ENCODE measurements at places on chromosomes 4 and X.

DNA sequence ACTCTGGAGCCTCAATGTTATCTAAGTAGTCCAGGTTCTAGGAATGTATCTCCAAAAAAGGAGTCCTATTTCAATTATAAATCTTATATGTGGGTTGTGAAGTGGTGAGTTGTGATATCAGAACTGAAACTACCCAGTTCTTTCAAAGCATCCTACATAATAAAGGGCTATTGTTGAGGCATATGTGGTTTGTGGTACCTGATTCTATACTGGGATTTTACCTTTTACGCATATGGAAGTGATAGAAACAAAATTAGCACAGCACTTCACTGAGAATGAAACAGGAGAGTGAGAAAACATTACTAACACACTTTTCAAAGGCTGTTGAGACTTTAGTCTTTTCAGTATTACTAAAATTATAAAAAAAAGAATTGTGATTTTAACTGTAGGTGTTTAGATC lies 417.7 kb upstream of the GALNT7 start:
- no peak for DNase-seq

GRCh38 chr4:86108137-86108536 lies 251.7 kb downstream of the MAPK10 start:
- no peak for DNase-seq

- DNase-seq: no peak
These were observed 208.7 kb downstream of the CHIC2 start for GRCh38 chr4:53855581-53856250.

DNA sequence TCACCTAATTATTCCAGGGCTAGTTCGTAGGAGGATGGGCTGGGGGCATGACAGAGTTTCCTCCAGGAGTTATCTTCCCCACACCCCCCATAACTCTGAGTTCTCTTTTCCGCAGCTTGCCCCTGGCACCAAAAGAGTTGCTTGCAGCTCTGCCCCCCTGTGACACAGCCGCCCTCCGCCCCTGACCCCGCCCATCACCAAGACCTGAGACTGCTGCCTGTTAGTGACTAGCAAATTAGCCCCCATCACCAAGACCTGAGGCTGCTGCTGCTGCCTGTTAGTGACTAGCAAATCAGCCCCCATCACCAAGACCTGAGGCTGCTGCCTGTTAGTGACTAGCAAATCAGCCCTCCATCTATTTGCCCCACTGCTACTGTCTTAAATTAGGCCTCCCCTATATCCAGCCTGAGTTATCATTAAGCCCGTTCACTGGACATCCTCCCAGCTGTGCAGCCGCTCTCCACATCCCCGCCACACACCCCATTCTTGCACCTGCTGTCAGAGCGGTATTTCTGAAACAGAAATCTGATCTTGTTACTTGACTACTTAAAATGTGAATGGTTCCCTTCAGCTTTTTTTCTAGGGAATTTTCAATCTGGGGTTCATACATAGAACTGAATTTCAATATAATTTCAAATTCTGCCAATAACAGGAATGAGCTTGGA lies 1.5 kb upstream of the PAPSS1 start:
- no peak for DNase-seq

GRCh38 chr4:113641025-113641431 lies 120.5 kb downstream of the CAMK2D start:
- no peak for DNase-seq

GRCh38 chr4:87938746-87939145 lies 36.8 kb upstream of the SPP1 start:
- DNase-seq: no peak

DNA sequence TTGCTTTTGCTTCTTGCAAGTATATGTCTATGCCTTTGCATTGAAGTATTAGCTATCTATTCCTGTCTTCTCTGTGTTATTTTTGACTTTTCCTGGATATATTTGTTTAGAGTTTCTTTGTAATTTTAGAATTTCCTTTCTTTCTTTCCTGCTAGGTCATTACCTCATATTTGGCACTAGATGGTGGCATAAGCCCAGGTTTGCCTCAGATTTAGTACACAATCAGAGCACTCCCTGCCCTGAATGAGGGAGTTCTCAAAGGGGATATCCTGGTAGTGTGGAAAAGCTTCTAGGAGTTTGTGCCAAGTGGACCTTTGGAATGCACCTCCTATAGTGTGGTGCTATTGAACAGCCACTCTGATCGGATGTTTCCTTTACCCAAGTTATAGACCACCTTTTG lies 181.6 kb downstream of the UGT8 start:
- DNase-seq: no peak

DNA sequence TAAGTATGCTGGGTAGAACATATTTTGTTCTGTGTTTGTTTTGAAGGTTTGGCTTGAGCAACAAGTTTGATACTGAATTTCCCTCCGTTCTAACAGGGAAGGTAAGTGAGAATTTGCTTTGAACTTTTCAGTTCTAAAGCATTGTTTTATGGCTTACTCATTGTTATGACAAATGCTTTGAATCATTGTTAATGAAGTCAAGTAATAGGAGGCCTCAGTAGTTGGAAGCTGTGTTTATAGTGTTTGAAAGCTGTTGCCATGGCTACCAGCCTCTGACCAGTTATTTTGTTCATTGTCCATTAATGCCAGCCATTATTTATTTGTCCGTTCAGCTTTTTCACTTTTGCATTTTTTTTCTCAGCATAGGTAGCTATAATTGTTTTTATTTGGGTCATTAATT lies 14.4 kb downstream of the CHIC1 start:
- no peak for DNase-seq

- DNase-seq: no peak
These were observed 134.8 kb downstream of the FRYL start for GRCh38 chr4:48645225-48645794.

- no peak for DNase-seq
These were observed 130.5 kb downstream of the TENT5D start for GRCh38 chrX:80550722-80551121.

DNA sequence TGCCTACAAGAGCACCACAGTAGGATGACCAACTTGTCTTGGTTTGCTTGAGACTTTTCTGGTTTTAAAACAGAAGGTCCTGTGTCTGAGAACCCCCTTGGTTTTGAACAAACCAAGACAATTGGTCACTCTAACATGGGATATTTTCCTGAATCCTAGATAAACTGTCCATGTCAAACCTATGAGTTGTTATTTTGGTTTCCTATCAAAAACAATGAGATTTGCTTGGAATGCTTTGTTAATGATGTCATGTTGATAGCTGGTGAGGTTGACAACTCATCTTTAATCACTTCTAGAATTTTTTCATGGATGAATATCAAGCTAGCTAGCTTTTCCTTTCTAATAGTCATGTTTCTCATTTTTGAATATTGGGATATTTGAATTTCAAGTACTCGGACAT lies 518.3 kb upstream of the ARX start:
- DNase-seq: no peak

- no peak for DNase-seq
These were observed 64.2 kb upstream of the MSANTD1 start for GRCh38 chr4:3184725-3185124.

DNA sequence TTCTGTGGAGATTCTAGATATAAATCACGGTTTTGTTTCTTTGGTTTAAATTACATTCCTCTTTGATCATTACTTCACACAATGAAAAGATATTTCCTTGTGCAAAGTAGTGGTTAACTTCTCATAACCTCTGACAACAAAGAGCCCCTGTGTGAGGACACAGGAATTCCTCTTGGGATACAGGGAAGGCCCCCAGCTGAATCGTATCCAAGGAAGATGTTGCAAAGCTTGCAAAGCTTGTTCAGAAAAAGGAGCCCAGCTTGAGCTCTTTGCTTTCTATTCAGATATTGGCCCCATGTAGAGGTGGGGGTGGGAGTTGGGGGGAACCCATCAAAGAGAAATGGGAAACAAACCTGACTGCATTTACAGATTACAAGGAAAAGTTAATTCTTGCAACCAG lies 145.7 kb downstream of the RELL1 start:
- no peak for DNase-seq

GRCh38 chrX:25925946-25926345 lies 212.2 kb upstream of the MAGEB18 start:
- DNase-seq: no peak

DNA sequence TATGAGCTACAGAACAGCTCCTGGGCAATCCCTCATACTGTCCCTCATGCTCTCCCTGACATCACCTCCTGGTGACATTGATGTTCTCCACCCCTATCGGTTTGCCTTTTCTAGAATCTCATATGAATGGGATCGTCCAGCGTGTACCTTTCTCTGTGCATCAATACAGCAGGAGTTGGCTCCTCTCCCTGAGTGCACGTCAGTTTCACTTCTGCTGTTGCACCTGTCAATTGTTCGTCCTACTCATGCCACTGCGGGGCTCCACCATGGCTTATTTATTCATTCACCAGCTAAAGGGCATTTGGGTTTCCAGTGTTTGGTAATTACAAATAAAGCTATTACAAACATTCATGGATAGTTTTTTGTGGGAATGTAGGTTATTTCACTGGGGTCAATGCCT lies 269.1 kb upstream of the ZFP42 start:
- no peak for DNase-seq

DNA sequence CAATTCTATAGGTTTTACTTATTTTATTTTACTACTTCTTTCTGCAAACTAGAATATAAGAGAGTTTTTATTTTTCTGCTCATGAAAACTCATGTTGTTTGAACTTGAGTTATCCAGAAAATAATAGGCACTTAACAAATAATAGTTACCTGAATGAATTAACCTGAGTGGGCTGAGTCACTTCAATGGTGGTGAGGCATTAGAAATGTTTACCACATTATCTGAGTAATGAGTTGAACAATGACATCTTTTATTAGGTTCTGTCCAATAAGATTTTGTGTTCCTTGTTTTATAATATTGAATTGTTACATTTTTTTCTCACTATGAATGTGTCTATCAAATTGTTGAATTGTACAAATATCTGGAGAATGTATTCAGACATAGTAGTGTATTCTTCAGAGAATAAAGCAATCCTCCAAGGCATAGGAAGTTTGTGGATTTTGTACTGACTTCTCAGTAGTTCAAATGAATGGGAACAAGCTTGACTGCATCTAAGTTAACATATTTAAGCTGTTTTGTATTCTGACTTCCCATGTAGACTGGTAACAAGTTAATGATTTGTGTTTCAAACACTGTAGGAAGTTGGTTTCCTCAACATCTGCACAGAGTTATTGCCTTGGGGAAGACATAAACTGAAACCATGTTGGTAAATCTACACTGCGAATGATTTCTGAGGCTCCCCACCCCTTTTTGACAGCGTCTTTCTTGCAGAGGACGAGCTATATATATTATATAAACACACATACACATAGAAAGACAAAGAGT lies 1808.9 kb upstream of the TENM3 start:
- no peak for DNase-seq

GRCh38 chr4:40186665-40187014 lies 10.2 kb upstream of the RHOH start:
- DNase-seq: no peak

- no peak for DNase-seq
These were observed 86.0 kb upstream of the PGRMC2 start for GRCh38 chr4:128373628-128374027.

DNA sequence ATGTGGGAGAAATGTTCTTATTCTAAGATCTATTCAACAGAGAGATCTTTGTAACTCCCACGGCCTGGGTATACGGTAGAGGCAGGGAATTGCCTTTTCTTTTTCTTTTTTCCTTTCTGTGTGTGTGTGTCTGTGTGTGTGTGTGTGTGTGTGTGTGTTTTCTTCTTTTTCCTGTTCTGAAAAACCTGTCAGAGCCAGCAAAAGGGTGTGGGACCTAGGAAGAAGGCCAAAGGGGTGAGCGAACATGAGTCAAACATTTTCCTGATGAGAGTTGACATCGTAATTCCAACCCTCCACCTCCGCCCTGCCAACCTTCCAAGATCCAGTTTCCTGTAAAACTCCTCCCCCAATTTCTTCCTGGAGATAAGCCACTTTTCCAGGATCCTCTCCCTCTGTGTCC lies 2.8 kb upstream of the CHIC2 start:
- DNase-seq: no peak

- DNase-seq: no peak
These were observed 935.0 kb upstream of the INTU start for GRCh38 chr4:126697748-126698147.

GRCh38 chr4:23805450-23805851 lies 84.4 kb downstream of the PPARGC1A start:
- no peak for DNase-seq

DNA sequence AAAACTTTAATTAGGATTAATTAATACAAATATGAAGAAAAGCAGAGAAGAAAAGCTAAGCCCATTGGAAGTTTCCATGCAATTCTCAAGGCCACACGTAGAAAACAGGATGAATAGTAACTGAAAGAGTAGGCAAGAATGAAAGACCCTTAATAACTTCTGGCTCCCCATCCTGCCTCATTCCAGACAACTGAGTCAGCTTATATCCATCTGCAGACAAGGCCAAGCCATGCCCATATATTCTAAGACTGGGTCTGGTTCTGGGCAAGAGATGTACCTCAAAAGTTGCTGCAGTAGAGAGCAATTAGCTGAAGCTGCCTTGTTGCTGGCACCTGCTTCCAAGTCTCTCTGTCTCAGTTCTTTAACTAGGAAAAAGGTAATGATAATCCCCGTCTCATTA lies 244.1 kb downstream of the GPC3 start:
- no peak for DNase-seq

- no peak for DNase-seq
These were observed 193.4 kb downstream of the LRBA start for GRCh38 chr4:150821641-150822040.

DNA sequence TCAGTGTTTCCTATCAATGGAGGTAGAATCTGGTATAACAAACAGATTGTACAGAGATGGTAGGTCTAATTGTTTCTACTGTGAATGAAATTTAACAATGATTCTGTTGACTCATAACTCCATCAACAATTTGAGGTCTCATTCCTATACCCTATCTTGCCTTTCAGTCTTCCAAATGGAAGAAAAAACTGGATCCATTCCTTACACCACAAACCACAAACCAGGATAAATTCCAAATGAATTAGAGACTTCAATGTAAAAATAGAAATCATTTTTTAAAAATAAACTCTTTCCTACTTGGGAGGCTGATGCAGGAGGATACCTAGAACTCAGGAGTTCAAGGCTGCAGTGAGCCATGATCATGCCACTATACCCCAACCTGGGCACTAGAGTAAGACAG lies 114.4 kb upstream of the WDR44 start:
- no peak for DNase-seq

DNA sequence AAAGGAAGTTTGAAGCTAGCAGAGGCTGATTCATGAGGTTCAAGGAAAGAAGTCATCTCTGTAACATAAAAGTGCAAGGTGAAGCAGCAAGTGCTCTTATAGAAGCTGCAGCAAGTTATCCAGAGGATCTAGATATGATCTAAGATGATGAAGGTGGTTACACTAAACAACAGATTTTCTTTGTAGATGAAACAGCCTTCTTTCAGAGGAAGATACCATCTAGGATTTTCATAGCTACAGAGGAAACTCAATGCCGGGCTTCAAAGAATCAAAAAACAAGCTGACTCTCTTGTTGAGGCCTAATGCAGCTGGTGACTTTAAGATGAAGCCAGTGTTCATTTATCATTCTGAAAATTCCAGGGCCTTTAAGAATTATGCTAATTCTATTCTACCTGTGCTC lies 28.8 kb downstream of the NR0B1 start:
- DNase-seq: no peak

DNA sequence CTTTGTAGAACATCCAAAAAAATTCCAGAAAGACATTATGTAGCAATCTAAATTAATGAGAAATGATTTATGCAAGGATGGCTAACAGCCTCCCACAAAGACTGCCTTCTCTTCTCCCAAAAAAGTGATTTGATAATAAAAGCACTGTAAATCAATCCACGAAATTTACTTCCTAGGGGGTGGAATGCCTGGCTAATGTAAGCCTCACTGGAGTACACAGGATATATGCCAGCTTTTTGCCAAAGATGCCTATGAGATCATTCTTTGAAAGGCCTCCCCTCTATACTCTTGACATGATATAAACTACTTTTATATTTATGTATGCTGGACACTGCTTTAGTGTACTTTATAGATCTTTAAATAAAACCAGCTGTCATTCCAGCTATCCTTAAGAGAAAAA lies 211.1 kb downstream of the ADAMTS3 start:
- DNase-seq: no peak
